Forelimb muscle (tissue), 1 donor: ENCODE measurements at places on chromosomes 13 and 19. TPM values are rescaled to one million over a fixed set of nuclear protein-coding genes. Genes with fewer than 3 reads are reported as not detected.

DNA sequence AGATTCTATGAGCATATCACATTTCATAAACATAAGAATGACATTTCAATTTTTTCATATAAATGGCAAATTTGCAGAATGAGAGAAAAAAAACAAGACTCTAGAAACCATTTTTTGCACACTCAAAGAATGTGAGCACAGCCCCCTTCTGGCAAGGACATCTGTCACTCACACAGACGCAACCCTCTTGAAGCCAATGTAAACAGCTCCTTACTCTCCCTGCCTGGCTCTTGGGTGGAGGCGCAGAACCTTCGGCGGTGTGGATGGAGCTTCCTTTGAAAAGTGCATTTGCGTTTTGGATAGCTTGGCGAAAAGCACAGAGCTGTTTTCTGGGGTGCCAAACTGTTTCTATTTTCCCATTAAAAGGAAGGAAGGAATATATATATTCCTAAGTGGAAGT lies 367.6 kb upstream of the TSHZ3 start:
- DNase-seq, result no peak

DNA sequence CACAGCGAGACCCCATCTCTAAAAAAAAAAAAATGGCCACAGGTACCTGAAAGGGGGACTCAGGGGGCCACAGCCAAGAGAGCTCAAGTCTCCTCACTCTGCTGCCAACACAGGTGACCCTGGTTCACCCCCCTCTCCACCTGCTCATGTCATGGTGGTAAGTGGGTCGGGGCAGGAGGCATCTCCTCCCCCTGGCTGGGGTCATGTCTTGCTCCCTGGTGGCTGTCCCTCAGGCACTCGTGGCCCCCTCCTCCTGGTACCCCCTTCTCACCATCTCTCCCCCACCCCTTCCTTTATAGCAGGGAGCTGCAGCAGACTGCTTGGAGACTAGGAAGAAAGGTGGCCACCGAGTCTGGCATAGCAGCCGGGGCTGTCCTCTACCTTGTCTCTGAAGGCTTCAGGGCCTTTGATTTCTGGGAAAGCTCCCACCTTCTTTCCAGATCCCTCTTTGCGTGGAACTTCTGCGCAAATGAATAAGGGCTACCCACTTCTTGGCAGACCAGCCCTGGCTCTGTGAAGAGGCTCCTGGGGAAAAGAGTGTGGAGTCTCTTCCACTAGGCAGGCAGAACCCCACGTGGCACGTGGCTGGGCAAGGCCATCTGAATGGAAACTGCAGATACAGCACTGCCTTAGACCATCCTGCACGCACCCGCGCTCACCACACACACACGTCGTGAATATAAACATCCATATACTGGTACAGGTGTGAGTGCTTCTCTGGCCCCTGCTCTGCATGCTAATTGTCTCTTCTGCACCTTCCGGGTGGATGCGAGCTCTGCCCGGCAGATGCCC lies 20.1 kb upstream of the MIER2 start:
- DNase-seq, result no peak

Gene TBXA2R
- 1.7 TPM for polyA plus RNA-seq

- no peak for DNase-seq
Observed at GRCh38 chr19:19404879-19405860, at the start of gene GATAD2A. TSS of gene GATAD2A (plus strand) at chr19:19405675. CDS start at chr19:19465346, 59,671 bp downstream.

DNA sequence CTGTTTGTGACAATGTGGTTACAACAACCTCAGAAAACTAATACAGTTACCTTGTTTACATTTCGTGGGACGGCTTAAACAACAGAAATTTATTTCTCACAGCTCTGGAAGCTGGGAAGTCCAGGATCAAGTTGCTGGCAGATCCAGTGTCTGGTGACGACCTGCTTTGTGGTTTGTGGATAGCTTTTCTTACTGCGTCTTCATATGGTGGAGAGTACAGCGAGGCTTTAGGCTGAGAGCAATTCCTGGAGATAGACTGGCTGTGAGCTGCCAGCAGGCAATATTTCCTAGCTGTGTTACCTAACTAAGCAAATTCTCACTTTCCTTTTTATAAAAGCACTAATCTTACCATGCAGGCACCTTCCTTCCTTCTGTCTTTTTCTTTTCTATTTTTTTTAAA lies 1203.5 kb upstream of the PRR20A start:
- no peak for DNase-seq

DNA sequence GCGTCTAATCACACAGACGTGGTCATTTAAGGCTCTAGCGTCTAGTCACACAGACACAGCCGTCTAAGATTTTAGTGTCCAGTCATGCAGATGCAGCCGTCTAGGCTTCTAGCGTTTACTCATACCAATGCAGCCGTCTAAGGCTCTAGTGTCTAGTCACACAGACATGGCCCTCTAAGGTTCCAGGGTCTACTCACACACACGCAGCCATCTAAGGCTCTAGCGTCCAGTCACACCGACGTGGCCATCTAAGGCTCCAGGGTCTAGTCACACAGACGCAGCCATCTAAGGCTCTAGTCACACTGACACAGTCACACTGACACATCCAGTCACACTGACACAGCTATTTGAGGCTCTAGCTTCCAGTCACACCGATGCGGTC lies 55.7 kb downstream of the KLF2 start:
- no peak for DNase-seq

- DNase-seq, result no peak
Observed at GRCh38 chr13:93226065-93226622, 463 bp upstream of the GPC6 start.

GRCh38 chr19:45152504-45153338 lies 8.1 kb downstream of the NKPD1 start:
- no peak for DNase-seq
